Right ventricle myocardium inferior (tissue), 1 donor: ENCODE measurements at places on chromosomes 1 and 21. TPM values are rescaled to one million over a fixed set of nuclear protein-coding genes. Genes with fewer than 3 reads are reported as not detected.

The ANP32E gene
- total RNA-seq: 28.6 TPM

The CACNA1E gene
- 3.7 TPM for total RNA-seq

The CYP2J2 gene
- total RNA-seq: 76.4 TPM

The NDC1 gene
- 6.4 TPM for total RNA-seq

The CBS gene
- total RNA-seq: 5.5 TPM

The PTPRC gene
- 9.7 TPM for total RNA-seq

The RPS6KA1 gene
- total RNA-seq: 6.9 TPM

The OR2T2 gene
- not detected for total RNA-seq

The VWA5B1 gene
- not detected for total RNA-seq

The OR6K3 gene
- total RNA-seq: not detected

The SEMA4A gene
- 2.2 TPM for total RNA-seq

The BRINP2 gene
- 0.32 TPM for total RNA-seq

The IL12RB2 gene
- total RNA-seq: 0.41 TPM

The MRAP gene
- 1.4 TPM for total RNA-seq
